ENCODE measurements at places on chromosomes 5 and 9.

DNA sequence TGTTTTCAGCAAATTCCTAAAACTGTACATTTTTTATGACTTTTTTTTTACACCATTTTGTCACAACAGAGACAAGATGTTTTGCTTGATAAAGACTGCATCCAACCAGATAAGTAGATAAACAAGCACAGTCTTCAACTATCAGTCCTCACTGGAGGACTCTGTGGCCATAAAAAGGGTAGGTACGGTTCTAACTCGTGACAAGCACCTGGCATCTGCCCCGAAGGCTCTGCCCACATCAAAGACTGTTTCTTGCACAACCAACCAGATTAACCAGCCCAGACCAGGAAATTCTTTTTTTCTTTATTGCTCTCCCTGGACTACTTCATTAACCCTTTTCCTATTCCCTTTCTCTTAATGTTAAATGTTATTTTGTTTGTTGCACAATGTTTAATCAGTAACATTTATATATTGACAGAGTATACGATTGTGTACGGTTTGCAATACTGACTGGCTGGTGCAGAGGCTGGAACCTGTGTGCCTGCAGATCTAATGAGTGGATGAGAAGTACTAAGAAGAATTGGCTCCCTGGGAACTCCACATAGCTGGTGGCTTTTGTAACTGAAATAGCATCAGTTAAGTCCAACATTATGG, 74.1 kb downstream of the SERINC5 start:
- DNase-seq: peak; percentile 56

- no peak for DNase-seq
These were observed 4.7 kb downstream of the EGFL7 start for GRCh38 chr9:136667214-136667939.

GRCh38 chr5:142235870-142236672, 88.8 kb downstream of the SPRY4 start:
- DNase-seq: no peak

DNA sequence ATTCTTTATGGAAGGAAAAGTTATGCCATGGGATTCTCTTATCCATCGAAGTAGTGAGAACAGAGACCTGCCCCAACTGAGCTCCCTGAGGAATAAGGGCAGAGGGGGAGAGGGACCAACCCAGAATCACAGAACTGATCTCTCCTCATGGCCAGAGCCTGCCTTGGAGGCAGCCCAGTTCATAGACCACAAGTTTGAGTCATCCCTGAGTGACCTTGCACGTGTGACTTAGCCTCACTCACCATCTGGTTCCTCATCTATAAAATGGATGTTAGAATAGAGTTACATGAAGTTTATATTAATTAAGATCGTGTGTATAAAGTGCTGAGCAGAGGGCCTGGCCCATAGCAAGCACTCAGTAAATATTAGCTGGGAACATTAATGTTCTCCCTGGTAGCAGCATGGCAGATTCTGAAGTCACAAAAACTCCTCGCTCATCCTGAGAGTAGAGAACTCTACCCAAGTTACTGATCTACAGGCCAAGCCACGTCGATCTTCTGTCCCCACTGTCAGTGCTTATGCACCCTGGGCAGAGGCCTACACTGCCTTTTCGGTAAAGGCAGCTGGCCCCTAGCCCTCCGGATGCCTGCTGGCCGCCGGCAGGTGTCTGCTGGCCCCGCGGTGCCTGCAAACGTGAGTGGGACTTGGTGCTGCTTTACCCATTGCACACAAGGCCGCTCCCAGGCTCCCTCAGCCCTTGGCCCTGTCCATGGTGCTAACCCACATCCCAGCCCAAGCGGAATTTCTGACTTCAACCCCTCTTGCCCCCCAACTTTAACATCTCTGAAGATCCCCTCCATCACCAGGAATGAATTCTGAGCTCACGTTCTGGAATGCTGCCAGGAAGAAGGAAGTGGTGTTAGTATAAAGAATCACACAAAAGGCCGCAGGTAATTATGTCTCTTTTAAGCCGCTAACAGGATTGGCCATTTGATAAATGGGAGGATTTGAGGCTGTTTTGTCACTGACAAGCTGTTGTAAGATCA, 61.1 kb upstream of the ARAP3 start:
- no peak for DNase-seq

DNA sequence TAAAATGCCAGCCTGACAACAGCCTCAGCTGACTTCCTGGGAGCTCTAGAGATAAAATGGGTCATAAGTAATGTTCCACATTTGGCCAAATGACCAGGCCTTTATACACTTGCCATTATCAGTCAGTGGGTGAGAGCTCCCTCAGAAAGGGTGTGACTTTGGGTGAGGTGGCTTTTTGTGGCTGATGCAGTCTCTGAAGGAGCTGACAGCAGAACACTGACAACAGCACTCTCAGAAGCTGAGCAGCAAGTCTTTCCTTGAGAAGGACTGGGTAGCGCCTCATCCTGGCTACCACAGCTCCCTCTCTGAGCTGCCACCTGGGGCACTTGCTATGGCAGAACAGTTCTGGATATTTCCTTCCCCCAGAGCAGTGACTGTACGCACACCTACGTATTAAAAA, 22.0 kb upstream of the GNAQ start:
- DNase-seq: no peak

DNA sequence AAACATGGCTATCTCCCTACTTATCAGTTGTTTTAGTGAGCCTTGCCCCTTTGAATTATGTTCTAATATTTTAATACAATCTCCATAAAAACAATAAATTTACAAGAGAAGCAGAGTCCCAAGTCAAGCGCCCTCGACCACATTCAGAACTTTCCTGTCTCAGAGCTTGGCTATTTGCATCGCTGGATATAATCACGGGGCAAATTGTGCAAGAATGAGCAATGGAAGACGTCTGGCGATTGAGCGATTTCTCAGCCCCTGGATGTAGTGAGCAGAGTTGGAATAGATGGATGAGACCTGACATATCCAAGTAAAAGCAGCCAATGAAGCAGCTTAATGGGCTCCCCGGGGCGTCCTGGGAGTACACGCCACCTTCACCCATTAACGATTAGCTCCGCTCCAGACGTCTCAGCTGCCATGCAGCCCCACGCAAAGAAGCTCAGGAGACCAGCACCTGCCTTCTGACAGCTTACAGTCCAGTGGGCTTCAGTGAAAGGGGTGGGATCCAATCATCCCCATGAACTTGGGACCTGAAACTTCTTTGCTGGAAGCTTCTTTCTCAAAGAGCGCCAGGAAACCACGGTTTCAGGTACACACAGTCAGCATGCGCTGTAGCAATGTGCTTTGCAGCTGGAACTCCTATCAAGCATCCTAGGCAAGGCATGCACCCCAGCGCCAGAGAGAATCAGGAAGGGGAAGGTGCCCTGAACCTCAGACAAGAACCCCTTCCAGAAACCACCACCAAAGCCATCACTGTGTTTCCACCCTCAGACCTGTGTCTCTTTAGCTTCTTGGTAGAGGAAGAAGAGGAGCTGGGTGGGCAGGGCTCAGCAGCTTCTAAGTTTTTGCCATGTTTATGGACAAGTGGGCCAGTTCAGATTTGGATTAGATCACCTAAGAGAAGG, 92.0 kb upstream of the IRX4 start:
- no peak for DNase-seq

- no peak for DNase-seq
These were observed 17.5 kb upstream of the POMT1 start for GRCh38 chr9:131485206-131485605.

- DNase-seq: no peak
These were observed 49.7 kb downstream of the PLPP1 start for GRCh38 chr5:55485073-55485472.

GRCh38 chr5:39333104-39333503, 31.2 kb downstream of the C9 start:
- no peak for DNase-seq

GRCh38 chr9:35771534-35771933, 17.5 kb upstream of the MSMP start:
- DNase-seq: no peak

DNA sequence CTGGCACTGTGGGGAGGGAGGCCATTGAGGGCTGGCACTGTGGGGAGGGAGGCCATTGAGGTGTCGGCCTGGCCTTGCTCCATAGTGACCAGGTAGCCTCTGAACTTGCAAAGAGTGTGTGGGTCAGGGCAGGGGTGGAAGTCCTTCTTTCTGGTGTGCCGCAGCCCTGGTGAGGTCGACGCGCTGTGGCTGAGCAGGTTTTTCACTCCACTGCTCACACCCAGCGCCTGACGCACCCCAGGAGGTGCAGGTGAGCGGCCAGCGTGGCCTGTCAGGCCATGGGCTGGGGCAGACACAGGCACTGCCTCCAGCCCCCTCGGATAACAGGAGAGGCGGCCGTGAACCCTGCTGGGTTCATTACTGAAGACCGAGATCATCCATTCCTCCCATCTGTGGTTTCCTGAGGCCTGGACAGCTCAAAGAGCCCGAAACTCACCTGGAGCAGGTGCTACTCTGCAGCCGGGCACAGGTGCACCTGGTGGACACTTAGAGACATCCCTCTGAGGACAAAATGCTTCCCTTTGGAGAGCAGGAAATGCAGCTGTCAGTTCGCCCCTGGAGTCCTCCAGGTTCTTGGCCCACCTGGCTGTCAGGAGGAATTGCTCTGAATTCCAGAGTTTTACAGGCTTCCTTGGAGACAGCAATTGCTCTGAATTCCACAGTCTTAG, 32.4 kb downstream of the LHX3 start:
- DNase-seq: no peak

DNA sequence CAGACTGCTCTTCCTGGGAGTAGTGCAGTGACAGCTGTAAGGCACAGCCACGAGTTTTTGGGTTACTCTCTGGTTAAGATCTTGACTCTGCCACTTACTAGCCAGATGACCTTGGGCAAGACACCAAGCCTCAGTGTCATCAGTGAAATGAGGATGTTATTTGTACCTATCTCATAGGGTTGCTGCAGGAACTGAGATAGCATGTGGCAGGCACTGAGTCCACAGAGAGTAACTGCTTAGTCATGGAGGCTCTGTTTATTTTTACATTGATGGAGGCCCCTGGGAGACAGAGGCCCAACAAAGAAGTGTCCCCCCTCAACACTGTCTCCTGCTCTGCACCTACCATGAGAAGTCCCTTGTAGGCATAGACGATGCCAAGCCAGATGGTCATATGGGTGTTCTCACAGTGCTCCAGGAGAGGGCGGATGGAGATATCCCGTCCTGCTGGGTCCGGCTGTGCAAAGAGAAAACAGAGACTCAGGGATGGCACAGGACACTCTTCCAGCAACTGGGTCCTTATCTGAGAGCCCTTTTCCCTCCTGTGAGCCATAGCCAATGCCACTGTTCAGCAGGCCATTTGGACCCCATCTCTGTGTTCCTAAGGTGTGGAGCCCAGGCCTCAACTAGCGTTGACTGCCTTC, 55.4 kb upstream of the TBC1D2 start:
- DNase-seq: no peak

DNA sequence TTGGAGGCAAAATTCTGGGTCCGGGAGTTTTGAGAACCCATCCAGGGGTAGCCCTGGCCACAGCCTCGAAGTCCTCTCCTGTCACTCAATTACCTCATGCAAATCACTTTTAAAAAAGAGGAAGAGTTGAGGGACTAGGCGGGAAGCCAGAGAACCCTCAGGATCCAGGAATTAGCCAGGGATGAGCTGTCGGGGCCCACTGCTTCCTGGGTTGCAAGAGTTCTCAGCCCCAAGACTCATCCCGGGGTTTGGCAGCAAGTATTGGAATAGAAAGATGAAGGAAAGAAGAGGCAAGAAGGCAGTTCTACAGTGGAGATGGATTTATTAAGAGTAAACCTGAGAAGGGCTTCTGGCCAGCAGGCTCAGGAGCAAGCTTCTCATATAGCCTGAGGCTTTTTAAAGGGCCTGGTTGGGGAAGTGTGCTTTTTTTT, 25.6 kb downstream of the C9orf50 start:
- no peak for DNase-seq

- peak; percentile 75 for DNase-seq
These were observed 17.7 kb upstream of the AKNA start for GRCh38 chr9:114405294-114406034.

DNA sequence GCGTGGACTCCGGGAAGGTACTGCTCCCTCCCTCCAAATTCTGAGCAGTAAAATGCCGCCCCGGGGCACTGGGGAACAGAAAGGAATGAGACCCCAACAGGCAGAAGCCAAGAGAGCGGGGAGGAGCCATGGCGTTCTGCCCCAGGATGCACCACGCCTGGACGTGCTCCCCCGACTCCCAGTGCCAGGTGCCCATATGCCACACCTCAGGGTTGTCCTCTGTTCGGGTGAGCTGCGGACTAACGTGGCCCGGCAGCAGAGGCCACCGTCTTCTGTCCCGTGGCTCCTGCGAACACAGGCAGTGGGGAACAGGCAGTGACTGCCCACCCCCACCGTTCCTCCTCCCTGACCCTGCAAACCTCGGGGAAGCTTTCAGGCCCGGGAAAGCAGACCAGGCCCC, 4.8 kb downstream of the SURF6 start:
- no peak for DNase-seq

DNA sequence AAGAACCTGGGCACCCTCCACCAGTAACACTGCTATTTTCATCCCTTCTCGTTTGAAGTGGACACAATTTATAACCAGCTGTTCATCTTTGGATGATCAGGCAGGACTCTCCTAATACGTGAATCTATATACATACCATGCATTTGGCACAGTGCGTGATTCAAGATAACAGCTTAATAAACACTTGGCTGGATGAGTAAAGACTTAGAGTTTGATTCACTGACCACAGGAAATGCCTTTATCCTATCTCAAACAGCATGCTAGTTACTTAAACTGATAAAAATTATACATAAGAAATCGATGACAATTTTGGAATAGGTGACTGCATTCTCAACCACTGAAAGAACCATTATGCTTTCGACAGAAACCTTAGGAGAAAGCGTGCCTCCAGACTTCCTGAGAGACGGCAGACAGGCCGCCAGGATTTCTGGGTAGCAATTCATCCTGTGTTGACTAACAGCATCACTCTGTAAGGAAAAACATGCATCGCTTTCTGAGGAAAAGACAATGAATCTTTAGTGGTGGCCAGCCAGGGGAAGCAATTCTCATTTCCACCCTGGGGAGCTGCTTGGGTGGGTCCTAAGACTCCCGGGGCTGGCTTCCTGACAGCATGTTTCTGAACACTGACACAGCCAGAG, 9.7 kb downstream of the MRPL36 start:
- no peak for DNase-seq

GRCh38 chr9:123425261-123425821, 69.3 kb downstream of the CRB2 start:
- no peak for DNase-seq

- no peak for DNase-seq
These were observed 1.3 kb downstream of the TERT start for GRCh38 chr5:1293416-1294205.

- DNase-seq: no peak
These were observed 182.0 kb downstream of the GRIA1 start for GRCh38 chr5:153672347-153673090.

DNA sequence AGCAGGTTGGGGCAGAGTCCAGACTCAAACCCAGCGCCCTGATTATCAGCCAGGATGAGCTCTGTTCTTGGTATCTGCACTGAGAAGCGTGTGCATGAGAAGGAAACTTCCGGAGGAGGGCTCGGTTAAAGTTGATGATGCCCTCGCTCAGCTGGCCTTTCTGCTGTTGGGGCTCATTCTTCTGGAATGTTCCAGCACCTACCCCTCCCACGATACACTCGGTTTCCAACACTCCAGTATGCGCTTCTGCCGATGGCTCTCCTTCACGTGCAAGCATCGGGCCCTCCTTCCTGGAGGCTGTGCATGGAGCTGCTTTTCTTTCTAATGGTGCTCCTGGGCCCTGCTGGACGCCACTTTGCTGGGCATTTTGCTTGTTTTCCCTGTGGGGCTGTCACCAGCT, 134.0 kb downstream of the RXRA start:
- no peak for DNase-seq

Data from activated gamma-delta T cell treated with Interleukin-2 at 50 U/mL for 16 hours (primary cell).